T-cell (primary cell): ENCODE measurements at places on chromosomes 16 and 17. TPM values are rescaled to one million over a fixed set of nuclear protein-coding genes. Genes with fewer than 3 reads are reported as not detected.

GRCh38 chr16:86982347-86982596 is 334.9 kb downstream of the C16orf95 start:
- no peaks in the 10 kb centered on the region for H3K4me1 ChIP-seq
- H3K27me3 ChIP-seq = no peaks in the 10 kb centered on the region
- H3K36me3 ChIP-seq = no peaks in the 10 kb centered on the region
- no peak overlapping the region for H3K27ac ChIP-seq
- DNase-seq = no peak
- H3K4me3 ChIP-seq = no peak overlapping the region

- no peak overlapping the region for H3K4me3 ChIP-seq
- no peaks in the 10 kb centered on the region for H3K36me3 ChIP-seq
- no peaks in the 10 kb centered on the region for H3K27me3 ChIP-seq
- peak overlapping the region; percentile 53 for H3K27ac ChIP-seq
- H3K4me1 ChIP-seq = peaks cover 5% of the 10 kb centered on the region
Measured at GRCh38 chr16:2486645-2487516, 12.0 kb downstream of the TBC1D24 start.

DNA sequence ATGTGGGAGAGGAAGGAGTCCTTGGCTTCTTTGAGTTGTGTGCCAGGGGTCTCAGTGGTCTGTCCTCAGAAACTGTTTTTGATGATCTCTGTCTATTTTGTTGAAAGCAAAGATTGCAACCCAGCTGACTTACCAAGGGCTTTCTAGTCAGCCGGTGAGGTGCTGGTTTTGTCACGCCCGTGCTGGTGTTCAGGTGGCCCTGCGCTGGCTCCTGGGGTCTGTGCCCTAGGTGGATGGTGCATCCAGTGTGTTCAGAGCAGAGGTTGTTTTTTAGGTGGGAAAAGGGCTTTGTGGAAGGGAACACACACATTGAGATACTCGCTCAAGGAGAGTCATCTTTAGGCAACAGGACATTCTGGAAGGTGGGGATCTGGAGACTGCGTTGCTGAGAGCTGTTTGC is 51.0 kb downstream of the BANP start:
- peaks cover 15% of the 10 kb centered on the region for H3K36me3 ChIP-seq
- H3K4me3 ChIP-seq = no peak overlapping the region
- no peaks in the 10 kb centered on the region for H3K4me1 ChIP-seq
- DNase-seq = no peak

ABCC6 gene
- not detected for total RNA-seq

DNA sequence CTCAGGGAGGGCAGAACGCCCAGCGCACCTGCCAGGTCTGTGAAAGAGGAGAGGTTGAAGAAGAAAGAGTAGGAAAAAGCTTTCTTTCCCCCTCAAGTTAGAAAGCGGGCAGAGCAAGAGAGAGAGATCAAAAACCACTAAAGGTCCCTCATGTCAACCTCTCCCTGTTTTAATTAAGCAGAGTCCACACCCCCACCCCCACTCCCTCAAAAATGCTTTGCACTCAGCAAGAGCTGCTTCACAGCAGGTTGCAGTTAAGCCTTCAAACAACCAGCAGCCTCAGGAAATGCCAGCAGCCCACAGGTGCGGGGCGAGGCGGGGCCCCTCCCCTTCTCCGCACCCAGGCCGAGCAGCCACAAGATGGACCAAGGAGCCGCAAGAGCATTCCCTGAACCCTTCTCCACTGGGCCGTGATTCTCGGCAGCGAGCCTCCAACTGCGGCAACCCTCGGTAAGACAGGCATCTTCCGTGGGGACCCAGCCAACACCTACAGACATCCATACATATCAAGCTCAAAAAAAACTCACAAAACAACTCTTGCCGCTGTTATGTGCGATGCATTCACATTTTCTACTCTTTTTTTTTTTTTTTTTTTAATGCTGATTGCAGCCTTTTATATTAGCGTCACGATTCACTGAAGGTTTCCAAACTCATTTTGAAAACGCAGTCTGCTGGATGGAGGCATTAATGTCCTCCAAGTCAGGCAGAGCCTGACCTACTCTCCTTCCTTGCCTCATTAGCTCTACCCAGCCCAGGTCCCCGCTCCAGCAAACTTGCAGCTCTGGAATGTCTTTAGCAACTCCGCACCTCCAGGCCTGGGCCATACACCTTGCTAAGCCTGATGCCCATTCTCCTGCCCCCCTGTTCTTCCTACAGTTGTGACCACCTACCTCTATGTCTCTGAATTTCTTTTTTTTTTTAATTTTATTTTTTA is 66.1 kb downstream of the AXIN2 start:
- H3K4me3 ChIP-seq = peak overlapping the region; percentile 15
- H3K4me1 ChIP-seq = peaks cover 7% of the 10 kb centered on the region
- H3K27ac ChIP-seq = no peak overlapping the region
- peak; percentile 4 for DNase-seq
- peaks cover 16% of the 10 kb centered on the region for H3K27me3 ChIP-seq
- H3K36me3 ChIP-seq = no peaks in the 10 kb centered on the region
